GM04503 (cell line): ENCODE measurements at places on chromosomes 12 and 14.

GRCh38 chr12:26488351-26488750, 293.0 kb downstream of the SSPN start:
- no peak for DNase-seq

DNA sequence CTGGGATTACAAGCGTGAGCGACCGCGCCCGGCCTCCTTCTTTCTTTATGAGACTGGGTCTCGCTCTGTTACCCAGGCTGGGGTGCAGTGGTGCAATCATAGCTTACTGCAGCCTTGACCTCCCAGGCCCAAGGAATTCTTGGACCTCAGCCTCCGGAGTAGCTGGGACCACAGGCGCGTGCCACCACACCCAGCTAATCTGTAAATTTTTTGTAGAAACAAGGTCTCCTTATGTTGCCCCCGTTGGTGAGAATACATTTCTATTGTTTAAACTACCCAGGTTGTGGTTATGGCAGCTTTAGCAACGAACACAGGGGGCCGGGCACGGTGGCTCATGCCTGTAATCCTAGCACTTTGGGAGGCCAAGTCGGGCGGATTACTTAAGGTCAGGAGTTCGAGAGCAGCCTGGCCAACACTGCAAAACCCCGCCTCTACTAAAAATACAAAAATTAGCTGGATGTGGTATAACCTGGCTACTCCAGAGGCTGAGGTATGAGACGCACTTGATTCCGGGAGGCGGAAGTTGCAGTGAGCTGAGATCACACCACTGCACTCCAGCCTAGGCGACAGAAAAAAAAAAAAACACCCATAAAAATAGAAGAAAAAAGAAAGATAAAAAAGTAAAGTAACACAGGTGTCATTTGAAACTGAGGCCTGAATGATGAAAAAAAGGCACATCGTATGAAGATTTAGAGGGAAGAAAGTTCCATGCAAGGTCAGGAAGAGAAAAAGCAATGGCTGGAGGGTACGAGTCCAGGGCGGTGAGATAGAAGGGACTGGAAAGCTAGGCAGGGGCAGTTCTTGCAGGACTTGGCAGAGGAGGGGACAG, 977 bp upstream of the TMEM120B start:
- DNase-seq, result no peak

- no peak for DNase-seq
Observed at GRCh38 chr12:128755566-128755965, 68.2 kb downstream of the SLC15A4 start.

DNA sequence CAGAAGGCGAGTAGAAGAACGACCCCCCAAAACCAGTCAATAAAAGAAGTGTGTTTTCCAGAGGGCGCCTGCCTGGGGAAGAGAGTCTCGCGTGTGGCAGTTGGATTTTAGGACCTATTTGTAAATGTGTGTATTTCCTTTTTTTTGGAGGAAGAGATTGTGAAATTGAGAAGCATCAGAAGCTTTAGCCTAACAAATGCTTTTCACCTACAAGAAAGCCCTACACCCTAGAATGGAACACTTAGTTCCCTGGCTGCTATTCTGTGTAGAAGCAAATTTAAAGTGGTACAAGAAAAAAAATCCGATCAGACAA, 1.3 kb downstream of the RCOR1 start:
- no peak for DNase-seq

GRCh38 chr12:130163461-130164215, 1.4 kb downstream of the FZD10 start:
- no peak for DNase-seq

GRCh38 chr14:37124614-37125013, 47.8 kb downstream of the SLC25A21 start:
- no peak for DNase-seq

- no peak for DNase-seq
Observed at GRCh38 chr14:94548131-94548998, 12.9 kb upstream of the SERPINA4 start.

GRCh38 chr12:96061864-96062453, 26.6 kb upstream of the LTA4H start:
- DNase-seq, result peak; percentile 40

DNA sequence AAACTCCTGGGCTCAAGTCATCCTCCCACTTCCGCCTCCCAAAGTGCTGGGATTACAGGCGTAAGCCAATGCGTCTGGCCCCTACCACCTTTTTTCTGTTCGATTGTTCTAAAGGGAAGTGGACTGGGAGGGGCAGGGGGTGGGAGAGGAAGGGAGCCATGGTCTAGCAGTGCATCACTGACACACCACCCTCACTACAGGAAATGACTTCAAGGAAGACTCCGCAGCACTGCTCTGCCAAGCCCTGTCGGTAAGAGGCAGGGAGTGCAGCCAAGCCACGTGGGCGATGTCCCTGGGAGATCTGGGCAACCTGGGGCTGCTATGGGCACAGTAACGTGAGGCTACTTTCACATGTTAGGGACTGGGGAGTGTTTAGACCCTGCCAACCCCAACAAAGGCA, 18.0 kb downstream of the LRRC74A start:
- no peak for DNase-seq

DNA sequence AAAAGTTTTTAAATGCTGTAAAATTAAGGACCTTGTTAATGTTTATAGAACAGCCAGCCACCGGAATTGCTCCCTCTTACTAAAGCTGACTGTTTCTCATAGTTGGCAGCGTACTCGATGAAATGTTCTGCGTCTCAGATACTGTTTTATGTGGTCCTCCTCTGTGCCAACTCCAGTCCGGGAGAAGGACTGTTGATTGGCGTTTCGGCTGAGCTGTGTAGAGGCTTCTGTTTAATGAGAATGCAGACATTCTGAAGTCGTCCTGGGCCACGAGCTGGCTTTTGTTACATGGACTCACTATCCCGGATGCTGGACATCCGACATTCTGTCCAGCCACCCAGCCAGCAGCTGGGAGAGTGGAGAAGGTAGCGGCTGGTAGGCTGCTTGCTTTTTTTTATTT, 75.4 kb downstream of the WDR20 start:
- DNase-seq, result peak; percentile 50

- DNase-seq, result no peak
Observed at GRCh38 chr12:12938541-12938940, 13.4 kb downstream of the GPRC5D start.

GRCh38 chr12:58774731-58775130, 145.6 kb downstream of the LRIG3 start:
- DNase-seq, result no peak

DNA sequence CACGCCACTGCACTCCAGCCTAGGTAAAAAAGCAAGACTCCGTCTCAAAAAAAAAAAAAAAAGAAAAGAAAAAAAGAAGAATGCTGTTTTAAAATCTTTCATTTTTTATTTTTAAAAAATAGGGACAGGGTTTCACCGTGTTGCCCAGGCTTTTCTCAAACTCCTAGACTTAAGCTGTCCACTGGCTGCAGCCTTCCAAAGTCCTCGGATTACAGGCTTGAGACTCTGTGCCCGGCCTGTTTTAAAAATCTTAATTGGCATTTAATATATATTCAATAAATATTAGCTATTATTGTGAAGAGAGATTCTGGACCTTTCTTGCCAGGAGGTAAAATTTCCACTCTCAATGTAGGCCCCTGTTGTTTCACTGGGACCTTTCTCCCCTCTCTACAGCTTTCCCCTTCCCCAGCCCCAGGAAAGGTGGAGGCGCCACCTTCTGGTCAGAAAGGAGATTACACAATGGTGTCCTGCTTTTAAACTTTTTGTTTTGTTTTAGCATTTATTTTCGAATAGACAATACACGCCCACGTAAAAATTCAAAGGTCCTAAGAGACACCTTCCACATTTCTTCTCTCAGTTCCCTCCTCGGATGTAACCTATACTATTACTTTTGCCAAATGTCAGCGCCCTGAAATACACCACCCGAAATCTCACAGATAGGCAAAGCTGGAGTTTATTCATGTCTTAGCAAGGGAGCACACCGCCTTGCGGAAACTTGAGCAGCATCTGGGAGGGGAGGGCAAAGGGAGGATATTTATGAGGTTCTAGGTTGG, 23.8 kb upstream of the PHC1 start:
- peak; percentile 3 for DNase-seq

DNA sequence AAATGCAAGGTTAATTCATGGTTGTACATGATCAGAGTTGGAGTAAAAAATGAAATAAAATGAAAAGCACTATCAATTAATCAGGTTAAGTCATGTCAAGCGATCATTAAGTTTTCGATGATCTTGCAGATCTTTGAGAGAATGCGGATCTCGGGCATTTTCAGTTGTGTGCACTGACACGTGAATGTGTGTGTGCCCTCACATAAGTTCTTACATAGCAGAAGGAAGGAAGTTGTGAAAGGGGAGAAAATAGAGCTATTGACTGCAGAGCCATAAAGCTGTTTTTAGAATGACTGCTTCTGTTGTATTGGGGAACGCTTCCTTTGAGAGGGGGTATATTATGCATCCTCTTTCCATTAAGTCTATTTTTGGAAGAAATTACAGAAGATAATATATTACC, 101.3 kb downstream of the HMGA2 start:
- DNase-seq, result no peak

DNA sequence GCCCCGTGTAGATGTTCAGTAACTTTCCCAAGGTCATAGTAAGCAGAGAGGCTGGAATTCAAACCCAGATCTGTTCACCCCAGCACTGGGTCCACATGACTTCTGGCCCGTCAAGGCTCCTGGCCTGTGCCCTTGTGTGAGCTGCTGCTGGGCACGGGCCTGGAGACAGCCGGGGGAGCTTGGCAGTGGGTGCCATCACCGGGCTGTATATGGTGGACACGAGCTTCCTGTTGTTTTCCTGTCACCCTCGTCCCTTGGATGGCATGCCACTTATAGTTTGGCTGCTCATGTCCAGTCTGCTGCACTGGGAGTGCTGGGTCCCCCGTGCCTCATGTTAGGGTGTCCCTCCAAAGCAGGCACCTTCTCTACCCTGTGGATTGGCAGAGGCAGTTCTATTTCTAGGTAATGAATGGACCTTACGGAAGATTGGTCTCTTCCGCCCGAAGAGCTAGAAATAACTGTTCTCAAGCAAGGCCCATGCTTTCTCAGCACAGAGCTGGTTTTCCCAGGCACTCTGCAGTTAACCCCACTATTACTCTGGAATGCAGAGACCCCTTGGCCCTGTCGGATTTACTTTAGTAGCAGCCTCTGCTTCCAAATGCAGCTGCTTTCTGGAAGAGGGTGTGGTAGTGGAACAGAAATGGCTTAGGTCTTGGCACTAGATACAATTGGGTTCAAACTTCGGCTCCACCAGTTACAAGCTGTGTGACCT, 44.3 kb downstream of the ELK3 start:
- no peak for DNase-seq

GRCh38 chr12:5243014-5243413, 188.9 kb upstream of the NTF3 start:
- DNase-seq, result no peak
